ENCODE measurements at places on chromosomes 2 and 18.

DNA sequence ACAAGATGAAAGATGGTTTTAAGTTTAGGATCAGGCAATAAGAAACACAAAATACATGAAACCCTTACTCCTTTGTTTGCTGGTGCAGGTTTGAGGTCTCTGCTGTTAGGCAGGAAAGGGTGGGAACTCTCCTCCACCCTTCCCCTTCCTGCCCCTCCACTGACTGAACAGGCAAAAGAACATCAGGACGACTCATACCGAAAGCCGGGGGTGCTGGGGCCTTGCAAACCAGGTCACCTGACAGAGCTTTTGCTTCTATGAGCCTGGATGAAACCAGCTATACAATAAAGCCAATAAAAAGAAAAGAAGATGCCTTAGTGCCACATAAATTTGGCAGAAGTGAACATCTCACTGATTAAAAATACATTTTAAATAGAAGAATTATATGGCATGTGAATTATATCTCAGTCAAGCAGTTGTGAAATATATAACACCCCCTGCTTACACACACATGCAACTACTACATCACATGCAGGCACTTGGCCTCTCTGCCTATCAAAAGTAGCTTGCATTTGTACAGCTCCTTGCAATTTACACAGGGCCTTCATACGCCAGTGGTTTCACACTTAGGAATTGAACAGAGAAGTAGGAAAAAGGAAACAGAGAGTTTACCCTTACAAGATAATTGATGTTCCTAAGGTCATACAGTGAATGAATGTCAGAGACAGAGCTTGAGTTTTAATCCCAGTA is 215.1 kb upstream of the TRIB2 start:
- peak; percentile 69 for DNase-seq

DNA sequence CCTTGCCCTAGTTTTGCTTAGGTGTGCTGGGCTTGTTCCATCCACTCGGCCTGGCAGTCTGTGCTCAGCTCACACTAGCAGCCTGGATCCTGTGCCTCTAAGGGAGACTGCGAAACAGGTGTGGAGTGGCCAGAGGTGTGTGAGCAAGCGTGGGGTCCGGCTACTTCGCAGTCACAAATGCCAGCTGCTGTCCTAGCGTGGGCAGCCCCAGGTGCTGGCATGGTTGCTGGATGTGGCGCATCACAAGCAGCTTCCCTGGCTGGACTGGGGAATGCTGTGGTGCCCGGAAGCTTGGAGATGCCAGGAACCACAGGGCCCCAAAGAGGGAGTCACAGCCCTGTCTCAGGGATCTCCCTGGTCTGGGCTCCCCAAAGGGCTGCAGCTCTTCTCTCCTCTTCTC is 119.0 kb upstream of the TMEFF2 start:
- no peak for DNase-seq

- DNase-seq = no peak
Measured at GRCh38 chr2:41621563-41621962, 426.3 kb upstream of the PKDCC start.

DNA sequence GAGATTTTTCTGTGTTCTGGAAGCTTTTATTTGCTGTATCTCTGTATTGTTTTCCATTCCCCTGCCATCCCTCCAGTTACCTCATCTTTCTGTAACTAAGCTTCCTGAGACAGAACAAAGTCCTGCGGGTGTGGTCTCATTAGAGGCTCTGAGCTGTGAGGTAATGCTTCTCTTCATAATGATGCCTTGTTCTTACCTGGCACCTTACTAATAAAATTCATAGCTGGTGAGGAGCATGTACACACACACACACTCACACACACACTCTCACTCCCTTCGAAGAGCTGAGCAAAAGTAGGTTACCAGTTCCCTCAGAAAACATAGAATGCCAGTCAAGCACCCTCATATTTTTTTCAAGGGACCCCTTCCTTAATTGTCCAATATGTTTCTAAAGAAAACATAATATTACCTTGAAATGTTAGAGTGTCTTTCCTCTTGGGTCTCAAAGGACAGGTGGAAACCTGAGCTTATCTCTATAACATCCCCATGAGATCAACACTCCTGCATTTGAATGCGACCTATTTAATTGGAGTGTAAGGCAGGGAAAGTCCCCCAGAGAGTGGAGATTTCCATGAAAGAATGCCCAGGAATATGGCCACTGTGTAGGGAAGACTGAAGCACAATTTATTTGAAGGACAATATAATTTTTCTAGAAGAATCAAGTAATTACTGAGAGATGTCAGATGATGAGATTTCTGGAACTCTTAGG is 161.6 kb upstream of the NCK2 start:
- no peak for DNase-seq

GRCh38 chr2:185145316-185146121 is 547.2 kb downstream of the ZNF804A start:
- DNase-seq = no peak

DNA sequence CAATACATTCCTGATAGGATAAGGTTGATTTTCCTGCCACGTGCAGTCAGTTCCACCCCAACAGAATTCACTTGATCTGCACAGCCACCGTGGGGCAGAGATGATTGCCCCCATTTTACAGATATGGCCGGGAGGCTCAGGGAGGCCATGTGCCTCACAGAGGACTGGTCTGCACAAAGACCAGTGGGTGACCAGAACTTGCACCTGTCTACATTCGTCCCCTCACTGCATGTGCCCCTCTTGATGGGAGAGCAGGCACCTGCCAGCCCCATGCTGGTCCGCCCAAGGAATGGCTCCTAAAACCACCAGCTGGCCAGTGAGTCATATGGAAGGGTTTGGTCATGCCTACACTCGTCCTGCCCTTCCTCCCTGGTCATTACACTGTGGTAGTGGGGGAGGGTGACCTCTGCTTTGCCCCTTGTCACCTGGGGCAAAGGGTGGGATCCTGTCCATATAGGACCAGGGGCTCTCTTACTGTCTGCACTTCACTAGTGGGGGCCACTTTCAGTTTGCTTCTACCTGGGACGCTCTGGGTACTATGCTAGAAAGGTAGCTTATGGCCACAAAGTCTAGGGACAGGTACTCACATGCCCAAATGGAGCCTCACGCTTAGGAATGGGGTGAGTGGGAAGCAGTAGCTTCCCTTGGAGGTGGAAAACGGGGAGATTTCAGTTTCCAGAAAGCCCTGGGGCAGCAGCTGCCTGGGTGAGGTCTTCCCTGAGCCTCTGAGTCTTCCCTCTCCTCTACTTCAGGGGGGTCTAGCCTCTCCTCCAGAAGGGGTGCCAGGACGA is 14.7 kb downstream of the RRM2 start:
- no peak for DNase-seq

GRCh38 chr2:234291765-234292204 is 205.1 kb downstream of the ARL4C start:
- DNase-seq = no peak

GRCh38 chr2:157303612-157304011 is 22.0 kb downstream of the ERMN start:
- no peak for DNase-seq

GRCh38 chr2:11332596-11332995 is 11.8 kb downstream of the ROCK2 start:
- DNase-seq = no peak

GRCh38 chr18:22827741-22828140 is 105.4 kb upstream of the RBBP8 start:
- no peak for DNase-seq

- DNase-seq = no peak
Measured at GRCh38 chr18:3002732-3003131, 10.2 kb downstream of the LPIN2 start.

- DNase-seq = no peak
Measured at GRCh38 chr2:69184224-69184623, 171.2 kb downstream of the ANTXR1 start.

DNA sequence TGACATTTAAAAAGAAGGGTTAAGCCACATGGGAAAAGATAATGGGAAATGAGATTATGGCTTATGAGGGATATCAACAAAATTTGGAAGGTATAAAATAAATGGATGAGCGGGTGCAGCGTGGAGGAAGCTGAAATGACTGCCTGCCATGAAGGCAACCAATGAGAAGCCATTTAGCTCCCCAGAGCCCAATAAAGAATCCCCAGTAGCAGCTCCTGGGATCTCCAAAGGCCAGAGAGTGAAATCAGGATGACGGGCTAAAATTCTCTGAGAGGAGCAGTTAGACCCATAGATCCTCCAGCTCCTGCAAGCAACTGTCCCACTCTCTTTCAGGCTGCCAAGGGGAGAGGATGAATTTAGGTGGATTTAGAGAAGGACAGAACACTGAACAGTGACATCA is 12.9 kb upstream of the MAPRE3 start:
- no peak for DNase-seq

DNA sequence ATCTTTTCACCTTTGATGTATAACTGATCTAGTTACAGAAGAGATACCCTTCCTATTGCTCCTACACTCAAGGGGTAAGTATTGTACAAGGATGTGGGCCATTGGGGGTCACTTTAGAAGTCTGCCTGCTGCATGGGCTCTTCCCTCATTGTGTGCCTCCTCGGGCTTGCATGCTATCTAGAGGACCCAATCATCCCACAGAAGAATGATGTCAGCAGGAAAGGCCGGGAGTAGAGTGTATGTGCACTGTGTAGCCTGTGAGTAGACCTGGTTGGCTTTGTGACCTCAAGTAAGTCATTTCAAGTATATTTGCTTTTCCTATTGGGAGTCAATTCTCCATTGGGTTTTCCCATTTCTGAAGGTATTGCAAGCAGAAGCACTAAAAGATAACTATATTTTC is 129.5 kb upstream of the TRIB2 start:
- DNase-seq = no peak

GRCh38 chr18:48942086-48942485 is 8.7 kb downstream of the SMAD7 start:
- no peak for DNase-seq

GRCh38 chr2:143928184-143928583 is 591.7 kb downstream of the ZEB2 start:
- no peak for DNase-seq

DNA sequence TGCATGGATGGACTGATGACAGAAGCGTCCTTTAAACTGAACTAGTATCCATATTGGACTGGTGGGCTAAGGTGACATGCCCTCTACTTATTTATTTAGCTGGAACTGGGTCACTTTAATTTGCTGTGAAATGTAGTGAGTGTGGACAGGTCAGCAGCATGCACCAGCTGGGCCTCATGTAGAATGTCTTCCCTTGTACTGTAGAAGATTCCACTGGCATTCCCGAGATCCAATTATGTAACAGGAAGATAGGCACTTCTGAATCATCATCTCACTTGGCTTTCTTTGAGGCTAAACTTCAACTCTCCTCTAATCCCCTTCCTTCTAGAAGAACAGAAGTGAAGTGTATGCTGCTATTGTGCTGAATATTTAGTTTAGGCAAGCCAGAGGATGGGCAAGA is 296.2 kb downstream of the SLC8A1 start:
- DNase-seq = no peak

GRCh38 chr2:96920801-96921560 is 51.1 kb upstream of the SEMA4C start:
- DNase-seq = no peak

DNA sequence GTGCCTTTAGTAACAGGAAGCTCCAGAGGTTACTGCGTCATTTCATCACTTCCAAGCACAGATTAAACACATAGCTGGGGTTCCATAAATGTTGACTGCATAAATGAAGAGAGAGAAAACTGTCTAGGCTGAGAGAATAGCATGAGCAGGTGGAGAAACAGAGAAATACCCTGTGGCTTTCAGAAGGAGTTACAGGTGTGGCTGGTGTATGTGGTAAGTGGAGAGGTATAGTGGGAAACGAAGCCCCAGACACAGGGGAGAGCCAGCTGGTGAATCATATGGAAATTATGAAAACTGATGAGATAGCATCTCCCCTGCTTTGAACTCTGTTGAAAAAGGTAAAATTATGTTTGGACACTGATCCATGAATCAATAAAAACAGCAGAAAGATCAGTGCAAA is 807.4 kb upstream of the POU3F3 start:
- DNase-seq = no peak

- no peak for DNase-seq
Measured at GRCh38 chr2:224022486-224022885, 16.6 kb downstream of the SERPINE2 start.

DNA sequence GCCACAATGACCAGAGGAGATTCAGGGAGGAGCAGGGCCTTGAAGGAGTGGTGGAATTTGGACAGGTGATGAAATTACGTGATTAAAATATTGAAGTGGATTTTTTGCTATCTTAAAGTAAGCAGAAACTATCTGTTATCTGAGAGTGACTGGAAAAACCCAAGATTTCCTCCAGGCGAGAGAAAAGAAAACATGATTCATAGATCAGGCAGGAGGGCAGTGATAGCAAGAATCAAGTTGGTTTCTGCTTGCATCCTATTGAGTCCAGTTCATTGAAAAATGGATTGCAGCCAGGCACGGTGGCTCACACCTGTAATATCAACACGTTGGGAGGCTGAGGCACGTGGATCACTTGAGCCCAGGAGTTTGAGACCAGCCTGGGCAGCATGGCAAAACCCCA is 127.8 kb downstream of the NXPH2 start:
- DNase-seq = no peak

DNA sequence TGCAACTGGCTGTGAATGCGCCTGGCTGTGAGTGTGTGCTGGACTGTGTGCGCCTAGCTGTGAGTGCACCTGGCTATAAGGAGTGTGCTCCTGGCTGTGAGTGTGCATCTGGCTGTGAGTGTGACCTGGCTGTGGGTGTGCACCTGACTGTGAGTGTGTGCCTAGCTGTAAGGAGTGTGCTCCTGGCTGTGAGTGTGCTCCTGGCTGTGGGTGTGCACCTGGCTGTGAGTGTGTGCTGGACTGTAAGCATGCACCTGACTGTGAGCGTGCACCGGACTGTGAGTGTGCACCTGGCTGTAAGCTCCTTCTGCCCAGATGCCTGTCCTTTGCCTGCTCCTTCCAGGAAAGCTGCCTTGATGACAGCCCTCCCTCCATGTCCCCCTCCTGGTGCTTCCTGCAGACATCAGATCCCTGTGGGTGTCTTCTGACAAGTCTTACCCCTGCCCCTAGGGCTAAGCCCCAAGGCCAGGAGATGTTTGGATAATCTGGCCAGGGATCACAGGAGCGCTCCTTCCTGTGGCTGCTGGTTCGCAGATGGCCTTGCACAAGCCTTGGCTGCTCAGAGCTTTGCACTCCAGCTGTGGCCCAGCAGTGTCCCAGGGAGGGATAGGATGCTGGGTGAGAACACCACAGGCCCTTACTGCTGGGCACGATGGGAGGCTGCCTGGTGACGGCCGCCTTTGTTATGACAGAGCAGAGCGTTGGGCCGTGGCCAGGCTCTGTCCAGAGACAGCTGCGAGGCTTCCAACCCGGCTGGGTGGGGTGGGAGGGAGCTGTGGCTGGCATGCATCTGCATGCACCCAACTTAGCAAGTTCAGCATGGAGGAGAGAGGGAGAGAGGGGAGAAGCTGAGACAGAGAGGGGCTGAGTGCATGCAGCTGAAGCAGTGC is 89.9 kb downstream of the GLI2 start:
- no peak for DNase-seq

- peak; percentile 10 for DNase-seq
Measured at GRCh38 chr2:175154661-175155082, 13.3 kb downstream of the ATF2 start.

GRCh38 chr2:64120928-64121327 is 23.3 kb downstream of the PELI1 start:
- no peak for DNase-seq

- DNase-seq = peak; percentile 56
Measured at GRCh38 chr2:12717191-12718014, 667 bp downstream of the TRIB2 start.

GRCh38 chr2:200104015-200104414 is 148.6 kb downstream of the MAIP1 start:
- no peak for DNase-seq

GRCh38 chr18:49858309-49859020 is 45.1 kb upstream of the ACAA2 start:
- DNase-seq = peak; percentile 54

- DNase-seq = no peak
Measured at GRCh38 chr18:74791501-74792194, 194.0 kb downstream of the ZNF407 start.
